ENCODE measurements at places on chromosomes 6 and 20. TPM values are rescaled to one million over a fixed set of nuclear protein-coding genes. Genes with fewer than 3 reads are reported as not detected.

The VSTM2L gene
- not detected for polyA plus RNA-seq

The STX11 gene
- 11.5 TPM for polyA plus RNA-seq

The CRIP3 gene
- 2.9 TPM for polyA plus RNA-seq

The BLOC1S5 gene
- polyA plus RNA-seq = 29.5 TPM

The DCBLD1 gene
- polyA plus RNA-seq = 0.60 TPM

The PRICKLE4 gene
- polyA plus RNA-seq = not detected

The RFX6 gene
- not detected for polyA plus RNA-seq

The C20orf96 gene
- 1.1 TPM for polyA plus RNA-seq

The SMIM8 gene
- 10.4 TPM for polyA plus RNA-seq

The DEFB119 gene
- polyA plus RNA-seq = not detected

The FGD2 gene
- polyA plus RNA-seq = 99.8 TPM

The COL11A2 gene
- not detected for polyA plus RNA-seq

The TP53TG5 gene
- not detected for polyA plus RNA-seq

The TMC2 gene
- not detected for polyA plus RNA-seq

The SPATS1 gene
- not detected for polyA plus RNA-seq

The SMPD2 gene
- 22.0 TPM for polyA plus RNA-seq

The PPIL6 gene
- polyA plus RNA-seq = 1.1 TPM
